Activated CD4-positive, alpha-beta T cell treated with anti-CD3 and anti-CD28 coated beads, Interleukin-2, amount 50 U/mL, for 1 hour (primary cell): ENCODE measurements at places on chromosomes 4 and X.

DNA sequence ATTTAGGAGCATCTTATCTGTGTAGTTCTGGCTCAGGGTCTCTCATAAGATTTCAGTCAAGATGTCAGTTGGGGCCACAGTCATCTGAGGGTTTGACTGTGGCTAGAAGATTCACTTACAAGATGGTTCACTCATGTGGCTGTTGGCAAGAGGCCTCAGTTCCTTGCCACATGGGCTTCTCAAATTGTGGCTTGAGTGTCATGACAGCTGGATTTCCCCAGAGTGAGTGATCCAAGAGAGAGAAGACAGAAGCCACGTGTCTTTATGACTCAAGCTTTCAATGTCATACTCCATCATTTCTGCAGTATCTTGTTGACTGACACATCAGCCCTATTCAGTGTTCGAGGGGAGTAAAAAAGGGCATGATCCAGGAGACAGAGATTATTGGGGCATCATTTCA is 131.3 kb upstream of the AP1S2 start:
- DNase-seq, result no peak

- no peak for DNase-seq
These were observed 153.2 kb upstream of the PRDX4 start for GRCh38 chrX:23514082-23514481.

GRCh38 chr4:175971388-175972179 is 94.1 kb upstream of the WDR17 start:
- DNase-seq, result no peak

DNA sequence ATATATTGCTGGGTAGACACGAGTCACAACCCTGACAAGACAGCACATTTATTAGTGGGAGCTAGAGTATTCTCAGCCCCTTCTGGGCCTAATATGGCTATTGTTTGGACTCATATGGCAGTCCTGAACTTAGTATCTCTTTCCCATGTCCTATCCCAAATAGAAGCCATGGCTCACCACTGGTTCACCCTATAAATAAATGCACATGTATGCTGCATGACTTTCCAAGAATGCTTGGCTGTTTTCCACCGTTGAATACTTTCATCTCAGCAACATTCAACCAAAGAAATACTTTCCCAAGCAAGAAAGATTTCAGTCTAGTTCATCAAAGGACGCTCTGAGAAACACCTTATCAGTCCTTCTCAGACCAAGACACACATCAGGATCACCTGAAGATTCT is 36.7 kb downstream of the SMPX start:
- DNase-seq, result no peak

GRCh38 chrX:100979881-100980607 is 10.5 kb downstream of the ARL13A start:
- DNase-seq, result no peak

GRCh38 chr4:137510557-137511265 is 21.6 kb downstream of the PCDH18 start:
- no peak for DNase-seq

DNA sequence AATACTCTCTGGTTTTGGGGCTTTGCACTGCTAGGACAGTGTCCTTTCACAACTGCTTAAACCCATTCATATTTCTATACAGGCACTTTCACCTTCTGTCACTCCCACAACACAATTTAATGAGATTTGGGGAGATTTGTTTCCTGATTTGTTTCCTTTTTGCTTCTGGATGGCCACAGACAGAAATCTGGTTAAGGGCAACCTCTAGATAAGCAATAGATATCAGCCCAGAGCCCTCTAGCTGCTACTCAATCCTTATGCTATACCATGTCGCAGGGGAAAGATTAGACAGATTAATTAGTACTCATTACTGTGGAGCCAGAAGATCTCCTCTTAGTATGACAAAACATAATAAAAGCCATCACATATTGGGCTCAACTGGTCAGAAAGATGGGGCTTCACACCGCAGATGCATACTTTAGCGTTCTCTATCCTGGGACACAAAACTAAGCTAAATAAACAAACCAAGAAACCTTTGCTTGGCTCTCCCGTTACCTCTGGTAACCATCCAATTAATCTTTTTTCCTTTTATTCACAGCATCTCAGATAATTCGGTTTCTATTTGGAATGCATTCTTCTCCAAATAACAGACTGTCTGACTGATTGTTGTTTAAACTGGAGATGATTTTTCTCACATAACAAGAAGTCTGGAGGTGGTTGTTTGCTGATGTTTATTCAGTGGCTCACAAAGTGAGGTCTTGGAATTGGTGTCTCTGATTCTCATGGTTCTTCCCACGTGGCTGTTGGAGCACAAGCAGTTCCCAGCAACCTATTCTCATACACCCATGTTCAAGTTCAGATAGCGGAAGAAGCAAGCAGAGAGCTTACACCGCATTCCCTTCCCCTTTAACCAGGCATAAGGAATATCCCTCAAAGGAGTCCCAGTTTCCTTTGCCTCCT is 41.0 kb upstream of the ZNF330 start:
- no peak for DNase-seq

DNA sequence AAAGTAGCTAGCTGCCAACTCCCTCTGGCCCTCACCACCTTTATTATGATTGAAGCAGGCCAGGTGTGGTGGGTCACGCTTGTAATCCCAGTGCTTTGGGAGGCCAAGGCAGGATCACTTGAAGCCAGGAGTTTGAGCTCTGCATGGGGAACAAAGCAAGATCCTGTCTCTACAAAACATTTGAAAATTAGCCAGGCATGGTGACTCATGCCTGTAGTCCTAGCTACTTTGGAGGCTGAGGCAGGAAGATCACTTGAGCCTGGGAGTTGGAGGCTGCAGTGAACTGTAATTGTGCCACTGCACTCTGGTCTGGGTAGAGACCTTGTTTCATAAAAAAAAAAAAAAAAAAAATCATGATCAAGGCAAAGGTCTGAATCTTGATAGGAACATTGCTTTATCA is 467.0 kb upstream of the DIPK2B start:
- no peak for DNase-seq

DNA sequence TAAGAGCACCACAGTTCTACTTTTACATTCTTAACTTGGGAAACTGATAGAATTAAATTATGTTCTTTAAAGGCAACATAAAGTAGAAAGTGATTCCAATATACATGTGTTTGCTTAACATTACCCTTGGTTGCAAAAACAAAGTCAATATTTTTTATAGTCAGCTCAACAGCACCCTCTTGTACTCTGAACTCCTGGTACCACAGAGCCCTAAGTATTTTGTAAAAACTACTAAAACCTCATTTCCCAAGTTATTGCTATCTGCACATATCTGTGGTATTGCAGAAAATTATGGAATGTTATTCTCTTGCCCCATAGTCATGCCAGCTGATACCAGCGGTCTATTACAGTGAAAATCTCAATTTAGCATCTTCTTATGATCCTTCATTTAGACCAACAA is 2.9 kb downstream of the KIF4A start:
- no peak for DNase-seq

DNA sequence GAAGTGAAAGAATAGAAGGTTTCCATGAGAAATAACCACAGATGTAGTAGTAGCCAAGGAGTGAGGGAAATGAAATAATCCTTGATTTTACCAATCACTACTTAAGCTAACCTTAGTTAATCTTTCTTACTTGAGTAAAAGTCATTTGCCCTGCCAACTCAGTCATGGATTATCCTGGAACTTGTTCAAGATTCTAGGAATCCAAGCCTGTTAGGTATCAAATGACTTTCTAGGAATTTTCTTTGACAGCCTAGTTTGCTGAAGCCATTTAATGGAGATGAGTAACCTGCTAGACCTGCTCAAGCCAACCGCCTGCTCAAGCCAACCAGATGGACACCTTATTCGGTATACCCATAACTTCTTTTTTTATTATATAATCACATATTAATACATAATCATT is 180.5 kb downstream of the KLHL13 start:
- DNase-seq, result no peak

DNA sequence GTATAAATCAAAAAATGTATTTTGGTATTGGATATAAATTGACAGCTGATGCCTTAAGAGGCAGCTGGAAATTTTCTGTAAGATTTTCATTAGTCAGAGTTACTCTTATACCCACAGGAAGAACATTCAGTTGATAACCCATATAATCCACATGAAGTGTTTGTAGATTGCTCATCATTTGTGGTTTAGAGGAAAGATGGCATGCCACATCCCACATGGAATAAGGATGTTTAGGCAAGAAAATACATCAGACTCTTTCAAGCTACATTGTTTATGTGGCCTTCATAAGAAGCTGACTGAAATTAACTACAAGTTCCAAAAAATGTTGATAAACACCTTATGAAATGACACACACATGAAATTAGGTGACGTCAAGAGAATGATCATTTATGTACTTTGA is 56.6 kb downstream of the AREG start:
- no peak for DNase-seq

DNA sequence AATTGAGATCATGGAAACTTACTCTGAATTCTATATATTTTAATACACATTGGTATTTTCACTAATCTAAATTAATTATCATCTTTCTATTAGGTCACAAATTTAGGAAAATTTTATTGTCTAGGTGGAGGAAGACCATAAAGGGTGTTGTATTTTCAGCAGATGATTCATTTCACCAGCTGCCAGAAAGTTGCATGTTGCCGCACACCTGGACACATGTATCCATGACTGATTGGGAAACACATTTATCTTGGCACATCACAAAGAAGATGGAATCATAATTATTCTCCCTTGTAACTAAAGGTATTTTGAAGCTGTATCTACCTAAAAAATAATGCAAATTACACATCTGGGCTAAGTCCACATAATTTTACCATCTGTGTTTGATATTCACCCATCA is 33.1 kb downstream of the SLC7A11 start:
- no peak for DNase-seq

DNA sequence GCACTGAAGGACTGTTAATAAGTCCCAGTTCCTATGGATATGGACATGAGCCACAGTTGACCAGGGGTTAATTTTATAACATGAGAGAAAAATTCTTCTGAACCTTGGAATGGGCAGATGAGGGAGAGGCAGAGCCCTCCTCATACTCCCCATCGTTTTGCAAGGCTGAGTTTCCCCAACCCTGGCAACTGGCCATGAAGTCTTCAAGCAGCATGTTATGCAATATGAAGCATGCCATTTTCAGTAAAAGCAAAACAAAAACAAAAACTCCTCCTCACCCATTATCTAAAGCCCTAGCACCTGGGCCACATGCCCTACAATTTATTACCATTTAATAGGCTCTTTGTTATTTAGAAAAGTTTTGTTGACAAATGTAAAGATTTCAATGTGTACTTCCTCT is 64.5 kb downstream of the GPC4 start:
- DNase-seq, result no peak

- DNase-seq, result no peak
These were observed 145.2 kb upstream of the SFRP2 start for GRCh38 chr4:153933915-153934687.

GRCh38 chrX:107610667-107611066 is 17.6 kb upstream of the PRPS1 start:
- DNase-seq, result no peak

DNA sequence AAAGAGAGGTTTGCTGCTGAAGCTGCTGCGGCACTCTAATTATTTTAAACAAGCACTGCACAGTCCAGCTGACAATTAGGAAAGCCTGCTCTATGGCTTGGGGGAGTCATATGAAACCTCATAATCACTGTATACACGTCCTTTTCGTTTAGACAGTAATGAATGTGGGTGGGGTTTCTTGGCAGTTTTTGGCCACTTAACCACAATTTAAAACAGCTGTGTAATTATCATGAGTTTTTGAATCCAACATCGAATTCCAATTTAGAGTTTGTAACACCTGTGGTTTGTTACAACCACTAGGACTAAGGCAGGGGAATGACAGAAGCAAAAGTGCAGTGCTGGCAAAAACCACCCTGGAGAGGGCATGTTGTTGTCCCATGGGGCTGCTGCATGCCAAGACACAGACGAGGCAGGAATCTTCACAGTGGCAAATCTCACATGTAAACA is 99.5 kb downstream of the CXXC4 start:
- DNase-seq, result no peak
